ENCODE measurements at places on chromosomes 5 and 9. TPM values are rescaled to one million over a fixed set of nuclear protein-coding genes. Genes with fewer than 3 reads are reported as not detected.

Gene GHR
- polyA plus RNA-seq = 0.48 TPM

DNA sequence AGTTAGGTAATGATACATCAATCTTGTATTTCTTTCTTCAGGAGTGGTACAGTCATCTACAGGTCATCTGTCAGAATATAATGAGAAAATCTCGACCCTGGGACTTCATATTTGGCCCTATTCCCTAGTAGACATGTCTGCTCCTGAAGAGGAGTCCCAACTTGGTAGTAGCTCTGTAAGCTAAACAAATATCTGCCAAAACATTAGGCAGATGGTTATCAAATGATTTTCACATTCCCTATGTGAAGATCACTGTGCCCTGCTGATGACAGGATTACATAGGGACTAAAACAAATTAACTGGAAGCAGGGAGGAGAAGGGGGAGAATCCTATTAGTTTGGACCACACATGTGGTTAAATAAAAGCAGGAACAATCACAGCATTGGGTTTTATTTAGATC is 138.6 kb upstream of the NFIB start:
- DNase-seq = no peak

- DNase-seq = no peak
Measured at GRCh38 chr9:127862075-127863011, 7.9 kb upstream of the ENG start.

Gene PCDHB8
- polyA plus RNA-seq = 0.25 TPM

DNA sequence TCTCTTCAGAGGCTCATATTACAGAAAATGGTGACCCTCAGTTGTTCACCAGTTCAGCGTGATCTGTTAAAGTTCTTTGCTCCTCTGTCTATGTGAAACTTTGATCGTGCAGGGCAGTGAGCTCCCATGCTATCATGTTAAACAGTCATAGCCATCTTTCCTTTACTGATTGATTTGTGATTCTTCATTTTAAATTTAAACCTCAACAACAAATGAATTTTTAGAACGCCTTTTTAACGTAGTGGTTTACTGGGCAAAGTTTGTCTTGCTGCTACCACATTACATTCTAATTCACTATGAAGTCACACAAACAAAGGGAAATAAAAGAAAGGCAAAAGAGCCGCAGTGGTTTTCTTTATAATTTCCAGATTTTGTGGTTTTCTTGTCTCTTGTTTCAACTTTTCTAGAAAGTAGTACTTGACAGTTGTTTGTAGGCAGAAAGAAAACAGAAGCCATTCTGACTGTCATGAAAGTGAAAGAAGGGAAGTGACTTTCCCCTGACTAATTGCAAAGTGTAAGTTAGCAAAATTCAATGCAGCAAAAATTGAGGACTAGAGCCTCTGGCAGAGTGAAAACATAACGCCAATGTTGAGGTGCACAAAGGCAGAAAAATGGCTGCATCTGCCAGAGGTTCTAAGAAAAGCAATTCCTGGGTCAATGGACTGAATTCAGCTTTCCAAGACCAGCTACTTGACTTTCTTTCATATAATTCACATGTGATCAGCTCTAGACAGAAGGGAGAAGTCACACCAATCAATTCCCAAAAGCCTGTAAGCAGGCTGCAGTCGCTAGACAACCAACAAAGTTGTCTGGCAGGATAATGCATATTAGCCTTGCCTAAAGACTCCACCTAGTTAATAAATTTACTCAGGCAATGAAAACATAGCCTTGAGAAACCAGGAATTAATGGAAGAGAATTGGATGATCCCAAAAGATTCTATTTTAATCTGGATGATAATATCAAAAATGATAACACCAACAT is 7.1 kb upstream of the IFNA6 start:
- no peak for DNase-seq

DNA sequence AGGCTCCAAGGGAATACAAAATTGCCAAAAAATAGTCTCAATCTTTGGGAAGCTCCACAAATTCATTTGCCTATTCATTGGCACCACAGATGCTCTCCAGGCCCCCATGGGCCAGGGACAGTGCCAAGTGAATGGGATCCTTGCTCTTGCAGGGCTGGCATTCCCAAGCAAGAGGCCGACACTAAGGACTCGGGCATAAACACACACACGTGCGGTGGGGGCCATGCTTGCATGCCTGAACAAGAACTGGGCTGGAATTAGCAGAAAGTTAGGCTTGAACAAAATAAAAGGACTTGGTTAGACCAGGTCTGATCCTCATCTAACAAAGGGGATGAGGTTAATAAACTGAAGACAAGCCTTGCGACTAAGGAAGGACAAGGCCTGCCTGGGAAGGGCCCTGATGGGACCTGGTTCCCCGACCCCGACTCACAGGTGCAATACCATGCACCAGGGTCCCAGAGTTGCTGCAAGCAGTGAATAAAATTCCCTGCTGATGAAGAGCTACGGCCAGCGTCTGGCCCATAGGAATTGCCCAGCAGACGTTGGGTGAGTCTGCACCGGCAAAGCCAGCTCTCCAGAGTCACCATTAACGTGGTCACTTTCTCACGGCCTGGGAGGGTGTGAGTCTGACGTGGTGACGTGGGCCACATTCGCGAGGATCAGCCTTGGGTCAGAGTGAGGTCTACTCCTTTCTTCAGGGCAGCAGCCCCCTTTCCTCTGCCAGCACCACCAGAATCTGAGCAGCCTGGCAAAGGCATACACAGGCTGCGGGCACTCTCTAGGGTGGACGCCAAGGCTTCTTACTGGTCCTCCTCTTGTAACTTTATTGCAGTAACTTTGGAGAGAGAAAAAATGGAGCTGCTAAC is 77.4 kb upstream of the FCN1 start:
- DNase-seq = no peak

Gene AHRR
- 24.6 TPM for polyA plus RNA-seq

Measured in AG04450 (cell line).